CD4-positive, alpha-beta T cell treated with Interleukin-2 at 100 ng/mL for 4 hours (primary cell): ENCODE measurements at places on chromosomes 3 and 15.

DNA sequence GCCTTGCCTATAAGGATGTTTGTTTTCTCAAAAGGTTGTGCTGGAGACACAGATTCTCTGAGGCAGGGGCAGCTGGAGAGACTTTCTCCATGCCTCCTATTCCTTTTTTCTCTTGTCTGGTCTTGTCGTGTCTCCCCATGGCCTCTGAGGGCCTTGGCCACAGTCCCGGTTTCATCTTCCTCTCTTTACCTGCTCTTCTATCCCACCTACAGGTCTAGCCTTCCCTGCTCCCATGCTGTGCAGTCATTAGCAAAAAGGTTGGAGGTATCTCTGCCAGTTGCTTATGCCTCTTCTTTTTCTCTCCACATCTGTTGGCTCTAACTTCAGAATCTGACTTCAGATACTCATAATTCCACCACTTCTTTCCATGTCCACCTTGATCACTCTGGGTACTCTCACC is 191.1 kb downstream of the IL20RB start:
- no peak for DNase-seq

DNA sequence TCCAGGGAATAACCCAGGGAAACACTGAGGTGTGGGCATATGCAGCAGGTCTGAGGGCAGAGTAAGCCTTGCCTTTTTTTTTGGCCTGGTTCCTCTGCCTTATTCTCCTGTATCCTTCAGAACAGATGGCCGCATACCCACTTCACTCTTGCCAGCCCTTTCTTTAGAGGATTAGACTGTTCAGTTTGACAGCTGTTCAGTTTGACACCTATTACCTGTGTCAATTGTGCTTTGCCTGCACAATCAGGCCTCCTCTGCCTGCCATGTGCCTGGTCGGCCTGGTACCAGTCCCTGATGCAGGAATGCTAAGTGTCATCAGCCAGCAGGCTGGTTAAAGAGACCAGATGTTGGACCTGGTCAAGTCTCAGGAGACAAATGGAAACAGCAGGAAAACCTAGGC is 22.3 kb downstream of the TM6SF1 start:
- no peak for DNase-seq

DNA sequence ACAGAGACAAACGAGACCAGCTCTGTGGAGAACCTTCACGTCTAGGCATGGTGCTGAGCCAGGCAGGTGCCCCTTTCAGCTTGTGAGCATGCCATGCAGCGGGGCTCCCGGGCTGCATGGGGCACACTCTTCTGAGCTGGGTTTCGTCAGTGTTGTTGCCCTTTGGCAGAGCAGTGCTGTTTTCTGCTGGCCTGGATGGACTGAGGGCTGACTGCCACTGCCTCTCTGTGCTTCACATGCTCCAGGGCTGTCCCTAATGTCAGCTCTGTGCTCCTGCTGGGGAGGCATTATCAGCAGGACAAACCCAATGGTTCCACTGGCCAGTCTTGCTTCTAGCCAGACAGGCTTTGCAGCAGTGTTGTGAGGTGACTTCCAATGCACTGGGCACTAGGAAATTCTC is 9.5 kb downstream of the GASK1A start:
- DNase-seq, result no peak

DNA sequence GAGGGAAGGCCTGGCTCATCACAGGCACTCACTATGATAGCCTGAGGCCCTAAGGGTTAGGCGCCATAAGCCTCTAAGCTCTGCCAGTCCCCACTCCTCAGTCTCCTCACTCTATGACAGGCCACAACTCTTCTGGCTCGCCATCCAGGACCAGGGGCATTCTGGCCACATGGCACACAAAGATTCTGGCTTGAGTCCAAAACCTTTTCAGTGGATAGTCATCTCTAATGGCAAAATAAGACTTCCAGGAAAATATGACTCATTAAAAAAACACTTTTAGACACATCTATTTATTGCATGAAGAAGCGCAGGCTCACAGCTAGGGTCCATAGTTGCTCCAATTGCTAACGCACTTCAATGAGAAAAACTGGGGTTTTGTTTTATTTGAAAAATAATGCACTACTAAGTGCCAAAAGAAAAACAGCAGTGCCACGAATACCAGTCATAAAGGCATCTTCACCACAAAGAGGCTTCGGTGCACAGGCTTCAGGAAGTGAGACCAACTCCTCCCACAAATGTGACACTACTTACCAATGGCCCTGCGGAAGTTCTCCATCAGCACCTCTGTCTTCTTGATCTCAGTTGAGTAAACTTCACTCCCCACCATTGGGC is 11.1 kb downstream of the RUVBL1 start:
- peak; percentile 72 for DNase-seq

DNA sequence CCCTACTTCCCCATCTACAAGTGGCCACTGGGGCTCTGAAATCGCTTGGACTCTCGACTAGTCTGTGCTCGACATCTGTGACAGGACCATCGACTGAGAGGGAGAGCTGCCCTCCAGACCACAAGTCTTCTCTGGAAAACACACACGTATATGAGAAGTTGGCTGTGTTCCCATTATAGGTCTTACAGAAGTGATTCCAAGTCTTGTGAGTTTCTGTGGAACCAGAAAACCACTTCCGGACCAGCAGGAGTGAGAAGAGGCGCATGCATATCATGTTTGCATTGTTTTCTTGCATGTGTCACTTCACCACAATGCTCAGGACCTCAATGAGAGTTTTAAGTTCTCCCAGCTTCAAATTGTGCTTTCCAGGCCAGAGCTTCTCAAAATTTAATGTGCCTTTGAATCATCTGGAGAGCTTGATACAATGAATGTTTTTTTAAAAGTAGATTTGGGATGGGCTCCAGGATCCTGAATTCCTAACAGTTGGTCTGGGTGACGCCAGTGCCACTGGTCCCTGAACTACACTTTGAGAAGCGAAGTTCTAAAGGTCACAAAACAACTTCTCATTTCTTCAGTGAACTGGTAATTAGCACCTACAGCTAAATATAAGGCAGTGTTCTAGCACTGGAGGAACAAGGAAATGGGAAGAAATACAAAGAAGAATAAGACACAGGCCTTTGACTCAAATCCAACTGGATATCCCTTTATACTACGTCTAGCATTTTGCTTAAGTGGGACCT is 15.7 kb downstream of the LIPC start:
- DNase-seq, result no peak

GRCh38 chr3:21747966-21748555 is 2.9 kb downstream of the ZNF385D start:
- DNase-seq, result no peak
